ENCODE measurements at places on chromosomes 5 and 9.

- DNase-seq, result no peak
These were observed 98.2 kb upstream of the PRSS3 start for GRCh38 chr9:33697171-33697570.

GRCh38 chr9:6598249-6598725 is 47.2 kb downstream of the GLDC start:
- DNase-seq, result no peak

DNA sequence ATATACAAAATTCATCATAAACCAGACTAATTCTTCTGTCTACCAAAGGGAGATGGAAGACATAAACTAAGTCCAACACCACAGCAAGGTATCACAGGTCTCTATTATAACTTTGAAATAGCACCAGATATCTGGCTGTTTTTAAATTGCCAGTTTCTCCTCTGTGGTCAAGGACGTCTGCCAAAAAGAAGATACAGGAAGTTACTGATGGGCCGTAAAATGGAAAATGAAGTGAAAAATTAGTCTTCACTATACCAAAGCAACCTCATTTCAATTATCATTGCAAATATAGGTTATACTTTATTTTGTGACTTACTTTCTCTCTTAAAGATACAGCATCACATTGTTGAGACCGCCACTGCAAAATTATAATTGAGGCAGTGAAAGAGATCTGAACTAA is 225.5 kb downstream of the NDUFS4 start:
- no peak for DNase-seq

GRCh38 chr9:121156263-121156731 is 45.4 kb downstream of the RAB14 start:
- no peak for DNase-seq

DNA sequence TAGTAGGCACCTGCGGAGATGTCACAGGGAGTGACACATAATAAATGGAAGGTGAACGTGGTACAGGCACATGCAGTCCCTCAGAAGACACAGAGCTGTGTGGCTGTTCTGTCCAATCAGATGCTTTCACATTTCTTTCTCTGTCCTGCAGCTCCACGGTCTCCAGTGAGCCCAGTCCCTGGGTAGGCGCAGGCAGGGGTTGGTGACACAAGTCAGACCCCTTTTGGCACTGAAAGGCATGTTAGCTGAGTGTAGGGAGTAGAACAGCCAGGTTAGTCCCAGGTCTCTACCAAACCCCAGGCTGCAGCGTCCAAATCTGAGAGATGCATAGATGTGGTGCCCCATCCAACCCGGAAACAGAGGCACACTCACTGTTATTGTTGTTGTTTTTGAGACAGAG is 2.8 kb downstream of the SLC31A2 start:
- DNase-seq, result no peak

DNA sequence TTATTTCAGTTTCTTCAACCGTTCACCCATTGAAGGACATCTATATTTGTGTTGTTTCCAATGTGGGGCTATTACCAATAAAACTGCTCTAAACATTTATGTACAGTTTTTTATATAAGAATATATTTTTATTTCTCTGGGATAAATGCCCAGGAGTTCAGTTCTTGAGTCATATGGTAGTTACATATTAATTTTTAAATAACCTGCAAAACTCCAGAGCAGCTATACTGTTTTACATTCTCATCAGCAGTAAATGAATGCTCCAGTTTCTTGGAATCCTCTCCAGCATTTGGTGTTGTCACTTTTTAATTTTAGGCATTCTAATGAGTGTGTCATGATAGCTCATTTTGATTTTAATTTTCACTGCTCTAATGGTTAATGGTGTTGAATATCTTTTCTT is 36.2 kb downstream of the CDK7 start:
- DNase-seq, result no peak

- DNase-seq, result no peak
These were observed 2.5 kb downstream of the MACROH2A1 start for GRCh38 chr5:135396459-135397055.

DNA sequence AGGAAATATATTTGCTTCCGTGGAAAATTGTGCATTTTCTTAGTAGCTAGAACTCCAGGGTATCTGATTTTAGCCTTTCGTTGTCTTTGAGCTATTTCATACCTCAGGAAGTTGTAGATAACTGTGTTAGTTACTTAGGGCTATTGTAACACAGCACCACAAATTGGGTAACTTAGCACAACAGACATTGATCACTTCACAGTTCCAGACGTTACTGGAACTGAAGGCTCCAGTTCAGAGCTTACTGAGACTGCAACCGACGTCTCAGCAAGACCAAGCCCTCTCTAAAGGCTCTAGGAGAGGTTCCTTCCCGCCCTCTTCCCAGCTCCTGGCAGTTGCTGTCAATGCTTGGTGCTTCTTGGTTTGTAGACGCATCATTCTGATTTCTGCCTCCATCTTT is 17.7 kb upstream of the ANKRD33B start:
- no peak for DNase-seq

GRCh38 chr5:90983148-90983547 is 400.0 kb downstream of the ARRDC3 start:
- no peak for DNase-seq

DNA sequence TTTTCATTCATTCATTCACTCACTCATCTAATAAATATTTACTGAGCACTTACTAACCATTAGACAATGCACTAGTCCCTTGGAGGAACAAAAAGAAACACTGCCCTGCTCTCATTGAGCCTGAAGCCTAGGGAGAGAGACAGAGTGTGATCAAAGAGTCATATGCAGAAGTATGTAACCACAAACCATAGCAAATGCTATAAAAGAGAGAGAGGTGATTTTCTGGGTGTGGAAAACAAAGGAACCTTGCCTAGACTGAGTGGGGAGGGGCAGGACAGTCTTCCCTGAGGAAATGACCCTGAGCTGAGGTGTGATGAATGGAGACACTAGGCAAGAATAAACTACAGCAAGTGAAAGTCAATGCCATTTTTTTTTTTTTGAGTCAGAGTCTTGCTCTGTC is 10.8 kb upstream of the ADRA1B start:
- no peak for DNase-seq

- no peak for DNase-seq
These were observed 8.6 kb downstream of the SUSD1 start for GRCh38 chr9:112166176-112167140.

DNA sequence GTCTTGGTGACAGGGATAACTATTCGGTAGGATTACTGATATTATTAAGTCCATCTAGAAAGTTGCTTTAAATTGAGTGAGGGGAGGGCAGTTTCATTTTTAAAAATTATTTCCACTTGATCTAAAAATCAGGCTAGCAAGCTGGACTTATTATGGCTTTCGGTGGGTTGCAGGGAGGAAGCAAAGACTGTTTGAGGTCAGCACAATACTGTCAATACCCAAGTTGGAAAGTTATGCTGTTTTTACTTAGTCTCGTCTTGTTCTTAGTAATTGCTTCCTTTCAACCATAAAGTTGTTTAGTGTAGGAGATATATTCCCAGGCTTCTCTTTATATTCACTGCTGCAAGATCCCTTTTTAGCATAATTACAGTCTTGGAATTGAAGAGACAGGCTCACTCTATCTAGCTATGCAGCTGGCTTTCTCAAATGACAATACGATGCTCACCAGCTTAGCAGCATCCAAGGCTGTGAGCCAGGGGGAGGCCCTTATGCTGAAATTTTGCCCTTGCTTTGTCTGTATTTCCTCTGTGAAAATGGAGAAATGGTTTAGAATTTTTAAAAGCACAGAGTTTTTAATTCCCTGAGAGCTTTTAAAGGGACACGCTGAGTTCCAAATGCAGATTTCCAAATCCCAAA is 68.2 kb upstream of the APC start:
- DNase-seq, result no peak

- no peak for DNase-seq
These were observed 1172.9 kb downstream of the CDH12 start for GRCh38 chr5:21680196-21680595.

GRCh38 chr9:96420468-96421219 is 2.5 kb upstream of the ZNF367 start:
- peak; percentile 43 for DNase-seq

DNA sequence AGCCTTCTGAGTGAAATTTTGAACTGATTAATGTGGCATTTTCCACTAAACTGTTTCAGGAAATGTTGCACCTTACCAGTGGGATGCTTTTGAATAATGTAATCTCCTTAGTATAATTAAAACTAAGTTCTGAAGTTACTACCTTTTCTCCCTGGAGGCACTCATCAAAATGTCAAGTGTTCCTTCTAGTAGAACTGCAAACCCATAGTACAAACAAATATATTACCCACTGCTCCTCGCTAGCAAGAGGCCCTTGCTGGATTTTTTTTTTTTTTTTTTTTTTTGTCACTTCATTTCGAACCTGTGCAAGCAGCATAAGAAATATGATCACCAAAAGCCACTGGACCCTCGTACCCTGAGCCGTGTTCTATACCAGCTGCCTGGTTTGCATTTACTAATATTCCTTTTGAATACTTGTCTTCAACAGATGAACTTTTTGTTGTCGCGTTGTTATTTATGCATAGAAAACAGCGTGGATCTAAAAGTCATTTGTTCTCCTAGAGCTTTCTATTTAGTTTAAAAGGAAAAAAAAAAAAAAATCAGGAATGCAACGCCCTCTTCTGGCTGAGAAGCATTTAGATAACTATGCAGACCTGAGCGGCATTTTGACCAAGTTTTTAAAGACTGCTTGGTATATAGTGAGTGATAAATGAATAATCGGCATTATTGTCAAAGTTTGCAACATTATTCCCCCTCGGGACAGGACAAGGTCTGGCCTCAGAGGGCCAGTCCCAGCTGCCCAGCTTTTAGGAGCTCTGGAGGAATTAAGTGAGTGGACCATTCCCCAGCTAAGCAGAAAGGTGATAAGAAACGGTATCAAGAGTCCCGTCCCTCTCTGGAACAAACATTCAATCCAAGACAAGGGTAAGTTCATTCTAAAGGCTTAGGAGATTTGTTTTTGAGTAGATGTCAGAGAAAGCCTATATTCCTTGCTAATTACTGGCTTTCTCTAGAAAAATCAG is 162.5 kb upstream of the KIF2A start:
- no peak for DNase-seq

DNA sequence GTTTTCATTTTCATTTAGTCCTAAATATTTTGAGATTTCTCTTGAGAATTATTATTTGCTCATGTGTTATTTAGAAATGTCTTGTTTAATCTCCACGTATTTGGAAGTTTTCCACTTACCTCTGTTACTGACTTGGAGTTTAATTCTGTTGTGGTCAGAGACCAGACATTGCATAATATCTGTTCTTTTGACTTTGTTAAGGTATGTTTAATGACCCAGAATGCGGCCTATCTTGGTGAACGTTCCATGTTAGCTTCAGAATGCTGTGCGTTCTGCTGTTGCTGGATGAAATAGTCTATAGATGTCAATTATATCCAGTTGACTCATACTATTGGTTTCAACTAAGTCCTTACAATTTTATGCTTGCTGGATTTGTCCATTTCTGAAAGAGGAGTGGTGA is 325.3 kb upstream of the TARS1 start:
- DNase-seq, result no peak

- DNase-seq, result no peak
These were observed 630.4 kb downstream of the PSAT1 start for GRCh38 chr9:78927099-78927940.

GRCh38 chr5:72940082-72940481 is 15.8 kb upstream of the FCHO2 start:
- no peak for DNase-seq

GRCh38 chr5:102018690-102019089 is 277.4 kb downstream of the SLCO4C1 start:
- DNase-seq, result no peak

GRCh38 chr9:1386420-1386819 is 336.3 kb downstream of the DMRT2 start:
- DNase-seq, result no peak

DNA sequence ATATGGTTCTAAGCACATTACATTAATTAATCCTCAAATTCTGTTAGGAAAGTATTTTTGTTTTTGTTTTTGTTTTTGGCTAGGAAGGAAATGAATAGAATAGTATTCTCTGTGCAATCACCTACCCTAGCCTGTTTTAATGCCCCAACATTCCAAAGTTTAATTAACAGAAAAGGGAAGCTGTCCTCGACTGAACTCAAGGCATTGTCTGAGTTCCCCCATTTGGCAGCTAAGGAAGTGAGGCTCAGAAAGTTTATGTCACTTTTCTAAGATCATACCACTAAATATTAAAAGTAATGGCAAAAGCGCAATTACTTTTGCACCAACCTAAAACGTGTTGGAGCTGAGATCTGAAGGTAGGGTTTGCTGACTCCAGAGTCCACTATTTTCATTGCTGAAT is 59.8 kb downstream of the FGF1 start:
- DNase-seq, result no peak

GRCh38 chr5:177478711-177479646 is 5.5 kb upstream of the DBN1 start:
- no peak for DNase-seq

GRCh38 chr5:85614489-85614888 is 1003.3 kb upstream of the COX7C start:
- DNase-seq, result no peak

- DNase-seq, result no peak
These were observed 199.8 kb upstream of the MAP3K1 start for GRCh38 chr5:56615361-56616153.
